ENCODE measurements at places on chromosomes 11 and 22.

DNA sequence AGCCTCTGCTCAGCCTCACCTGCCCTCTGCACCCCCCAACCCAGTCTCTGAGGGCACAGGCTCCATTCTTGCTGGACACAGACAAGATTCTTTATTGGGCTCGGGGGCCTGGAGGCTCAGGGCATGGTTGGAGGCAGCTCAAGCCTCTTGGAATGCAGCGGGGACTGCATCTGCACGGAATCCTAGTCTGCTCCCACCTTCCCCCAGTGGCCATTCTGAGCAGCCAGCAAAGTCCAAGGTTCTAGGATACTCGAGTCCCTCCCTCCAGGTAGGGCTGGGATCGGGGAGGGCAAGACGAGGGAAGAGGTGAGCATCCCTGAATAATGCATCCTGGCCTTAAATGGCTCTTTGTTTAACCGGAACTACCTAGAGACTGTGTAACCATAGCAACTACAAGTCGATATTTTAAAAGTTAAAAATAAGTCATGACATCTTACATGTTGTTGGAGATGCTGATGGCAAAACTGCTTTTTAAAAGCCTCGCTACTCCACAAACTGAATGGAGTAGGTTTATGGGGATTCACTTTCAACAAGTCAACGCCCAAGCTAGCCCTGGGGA, 10.7 kb upstream of the IGSF22 start:
- no peak for DNase-seq

DNA sequence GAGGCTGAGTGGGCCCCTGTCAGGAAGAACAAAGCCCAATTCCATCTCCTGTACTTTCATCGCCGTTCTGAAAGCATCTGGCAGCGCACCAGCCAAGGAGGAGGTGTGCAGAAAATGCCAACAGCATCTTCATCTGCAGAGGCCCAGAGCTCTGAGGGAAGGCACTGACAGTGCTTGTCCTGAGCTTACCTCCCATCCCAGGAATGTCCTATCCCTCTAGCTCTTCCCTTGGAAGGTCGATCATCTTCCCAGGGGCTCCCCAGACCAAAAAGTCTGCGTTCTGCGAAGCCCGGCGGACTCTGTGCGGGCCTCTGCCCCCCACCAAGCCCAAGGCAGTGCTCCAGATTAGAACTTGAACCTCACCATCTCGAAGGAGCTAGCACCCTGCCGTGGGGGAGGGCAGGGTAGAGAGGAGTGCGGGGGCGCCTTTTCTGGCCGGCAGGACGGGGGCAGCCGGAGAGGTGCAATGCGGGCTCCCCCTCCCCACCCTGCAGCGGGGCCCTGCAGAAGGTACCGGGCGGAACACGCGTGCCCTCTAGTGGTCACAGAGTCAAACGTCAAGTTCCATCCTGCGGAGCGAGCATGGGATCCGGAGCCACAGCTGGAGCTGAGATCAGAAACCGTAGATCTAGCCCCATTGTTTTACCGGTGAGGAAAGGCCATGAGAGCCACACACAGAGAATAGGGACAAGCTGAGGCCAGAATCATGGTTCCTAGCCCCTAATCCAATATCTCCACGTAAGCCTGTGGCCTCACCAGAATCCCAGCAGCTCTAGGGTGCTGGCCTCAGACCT, 5.0 kb downstream of the SCN2B start:
- DNase-seq = peak; percentile 66

DNA sequence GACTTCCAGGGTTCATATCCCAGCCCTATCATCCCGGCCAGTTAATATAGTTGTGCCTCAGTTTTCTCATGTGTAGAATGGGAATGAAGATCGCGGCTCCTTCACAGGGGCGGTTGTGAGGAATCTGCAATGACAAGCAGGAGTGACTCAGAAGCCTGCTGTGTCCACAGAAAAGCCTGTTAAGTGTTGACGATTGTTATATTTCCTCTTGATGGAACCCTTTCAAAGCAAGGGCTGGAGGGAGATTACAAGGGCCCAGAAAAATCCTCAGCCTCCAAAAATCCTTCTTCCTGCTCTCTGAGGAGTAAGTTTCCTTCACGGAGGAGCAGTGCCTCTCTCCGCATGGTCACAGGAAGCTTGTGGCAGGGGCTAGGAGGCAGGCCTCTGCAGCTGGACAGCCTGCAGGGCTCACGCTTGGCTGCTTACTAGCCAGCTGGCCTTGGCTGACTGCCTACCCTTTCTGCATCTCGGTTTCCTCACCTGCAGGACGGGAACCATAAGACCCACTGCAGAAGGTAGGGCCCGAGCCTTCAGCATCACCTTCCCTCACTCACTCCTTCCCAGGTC, 63.4 kb downstream of the CACNG2 start:
- no peak for DNase-seq

DNA sequence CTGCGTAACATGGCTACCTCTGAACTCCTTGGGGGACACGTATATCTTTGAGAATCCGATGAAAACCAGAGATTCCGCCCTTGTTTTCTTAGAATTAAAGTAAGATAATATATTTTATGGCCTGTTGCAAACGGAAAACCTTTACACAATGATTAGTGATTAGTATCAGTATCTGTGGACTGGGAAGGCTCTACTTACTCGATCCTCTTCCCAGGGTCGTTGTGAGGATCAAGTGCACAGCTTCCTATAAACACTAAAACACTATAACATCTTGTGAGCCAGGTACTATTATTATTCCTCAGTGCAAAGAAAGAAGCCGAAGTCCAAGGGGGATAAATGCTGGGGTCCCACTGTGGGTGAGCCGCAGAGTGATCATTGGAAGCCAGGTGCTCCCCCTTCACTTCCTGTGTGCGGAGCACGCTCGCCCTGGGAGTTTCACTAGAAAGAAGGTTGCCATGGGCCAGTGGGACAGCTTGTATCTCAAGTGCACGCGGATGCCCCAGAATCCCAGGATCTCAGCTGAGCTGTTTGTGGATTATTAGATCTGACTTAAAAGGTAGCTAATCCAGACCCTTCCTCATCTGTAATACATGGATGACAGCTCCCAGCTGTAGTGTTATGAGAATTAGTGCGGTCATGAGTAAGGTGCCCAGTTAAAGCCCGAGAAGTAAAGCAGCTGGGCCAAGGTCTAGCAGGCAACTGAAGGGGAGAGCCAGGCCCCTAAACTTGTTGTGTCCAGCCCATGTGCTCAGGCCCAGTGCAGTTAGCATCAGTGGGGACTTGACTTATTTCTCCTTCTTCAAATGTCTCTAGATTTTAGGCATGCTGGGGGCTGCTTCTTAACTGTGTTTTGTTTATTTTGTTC, 839 bp downstream of the CBY1 start:
- DNase-seq = peak; percentile 27

- DNase-seq = no peak
Observed at GRCh38 chr11:64208086-64208795, 1.7 kb downstream of the FERMT3 start.

DNA sequence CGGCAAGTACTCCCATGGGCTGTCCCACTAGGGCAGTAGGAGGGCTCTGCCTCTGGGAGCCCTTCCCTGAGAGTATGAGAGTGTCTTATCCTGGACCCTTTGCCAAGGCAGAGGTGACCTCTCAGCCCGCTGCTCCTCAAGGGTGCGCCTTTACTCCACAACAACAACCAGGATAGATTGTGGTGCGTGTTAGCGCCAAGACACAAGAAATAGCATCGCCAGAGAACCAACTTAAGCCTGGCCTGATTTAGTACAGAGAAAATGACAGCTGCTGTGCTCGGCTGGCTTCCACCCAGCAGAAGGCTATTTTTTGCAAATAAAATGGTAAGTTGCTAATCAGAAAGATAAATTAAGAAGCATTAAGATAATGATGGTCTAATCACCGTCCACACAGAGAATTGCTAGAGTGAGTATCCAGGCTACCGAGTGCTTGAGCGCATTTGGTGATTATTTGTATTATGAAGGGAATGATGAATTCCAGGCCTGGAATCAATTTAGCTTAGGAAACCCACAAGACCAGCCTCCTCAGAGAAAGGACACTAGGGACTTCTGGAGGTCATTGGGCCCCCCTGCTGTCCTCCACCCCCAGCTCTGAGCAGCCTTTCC, 119.8 kb downstream of the PKNOX2 start:
- DNase-seq = no peak
